ENCODE measurements at places on chromosomes 3 and 15. TPM values are rescaled to one million over a fixed set of nuclear protein-coding genes. Genes with fewer than 3 reads are reported as not detected.

DNA sequence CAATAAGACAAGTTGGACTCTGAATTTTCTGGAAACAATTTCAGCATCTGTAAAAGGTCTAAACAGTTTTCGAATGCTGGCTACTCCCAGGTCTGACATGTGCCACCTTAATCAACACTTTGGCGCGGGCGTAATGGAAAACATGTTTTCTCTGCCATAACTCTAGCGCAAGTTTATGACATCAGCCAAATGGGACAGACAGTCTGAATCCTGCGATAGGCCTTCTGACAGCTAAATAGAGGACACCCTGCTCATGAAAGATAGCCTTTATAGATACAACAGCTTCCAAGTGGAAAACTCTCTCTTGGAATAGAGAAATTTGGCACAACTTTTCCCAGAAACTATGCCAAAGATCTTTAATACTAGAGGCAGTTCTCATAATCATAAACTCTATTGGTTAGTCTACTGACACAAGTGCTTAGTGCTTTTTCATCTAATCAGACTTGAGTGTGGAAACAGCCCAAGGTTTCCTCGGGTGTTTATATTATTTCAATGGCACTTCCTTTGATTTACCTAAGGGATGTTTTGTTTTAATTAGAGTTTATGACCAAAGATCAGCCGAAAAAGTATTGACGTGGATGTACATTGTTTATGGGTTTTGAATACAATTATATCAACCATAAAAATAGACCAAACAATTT lies 120.1 kb upstream of the DPH6 start:
- no peaks in the 10 kb centered on the region for H3K36me3 ChIP-seq
- H3K27ac ChIP-seq = no peak overlapping the region
- H3K27me3 ChIP-seq = no peaks in the 10 kb centered on the region

The DHFR2 gene
- 12.3 TPM for total RNA-seq

GRCh38 chr3:61613666-61614065 lies 52.3 kb downstream of the PTPRG start:
- no peak for DNase-seq
- no peak overlapping the region for H3K27ac ChIP-seq
- no peaks in the 10 kb centered on the region for H3K36me3 ChIP-seq
- H3K4me1 ChIP-seq = no peaks in the 10 kb centered on the region
- no peak overlapping the region for H3K4me3 ChIP-seq
- H3K27me3 ChIP-seq = peaks cover 3% of the 10 kb centered on the region

DNA sequence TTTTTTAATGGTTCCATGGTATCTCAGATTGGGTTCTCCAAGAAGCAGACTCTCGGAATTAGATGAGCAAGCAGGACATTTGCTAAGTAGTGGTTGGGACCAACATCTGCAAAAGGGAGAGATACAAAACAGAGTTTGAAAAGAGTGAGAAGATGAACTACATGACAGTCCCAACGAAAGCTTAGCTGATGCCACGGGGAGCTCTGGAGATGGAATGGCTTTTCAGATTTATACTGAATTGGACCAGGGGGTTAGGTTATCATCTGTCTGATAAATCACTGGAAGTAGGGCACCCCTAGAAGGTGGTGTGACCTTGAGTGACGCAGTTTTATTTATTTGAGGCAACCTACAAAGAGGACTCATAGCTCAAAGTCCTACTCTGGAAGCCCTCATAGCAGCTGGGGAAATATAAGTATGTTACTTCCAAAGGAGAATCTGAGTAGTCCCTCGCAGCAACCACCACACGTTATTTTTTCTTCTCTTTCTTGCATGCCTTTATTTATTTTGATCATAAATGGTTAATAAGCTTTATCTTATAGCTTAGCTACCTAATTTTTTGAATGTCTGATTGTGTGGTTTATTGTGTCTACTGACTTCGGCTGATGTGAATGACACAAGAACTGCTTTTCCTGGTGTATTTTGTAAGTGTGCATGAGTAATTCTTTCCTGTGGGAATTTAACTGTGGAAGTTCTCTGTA lies 815.4 kb downstream of the SQOR start:
- H3K36me3 ChIP-seq = no peaks in the 10 kb centered on the region
- no peak overlapping the region for H3K27ac ChIP-seq
- no peak for DNase-seq
- H3K4me1 ChIP-seq = no peaks in the 10 kb centered on the region
- no peaks in the 10 kb centered on the region for H3K27me3 ChIP-seq
- no peak overlapping the region for H3K4me3 ChIP-seq

- H3K4me1 ChIP-seq = peaks cover 32% of the 10 kb centered on the region
- H3K36me3 ChIP-seq = peaks cover 16% of the 10 kb centered on the region
- H3K27me3 ChIP-seq = no peaks in the 10 kb centered on the region
These were observed 36.0 kb upstream of the COLQ start for GRCh38 chr3:15557511-15557946.

DNA sequence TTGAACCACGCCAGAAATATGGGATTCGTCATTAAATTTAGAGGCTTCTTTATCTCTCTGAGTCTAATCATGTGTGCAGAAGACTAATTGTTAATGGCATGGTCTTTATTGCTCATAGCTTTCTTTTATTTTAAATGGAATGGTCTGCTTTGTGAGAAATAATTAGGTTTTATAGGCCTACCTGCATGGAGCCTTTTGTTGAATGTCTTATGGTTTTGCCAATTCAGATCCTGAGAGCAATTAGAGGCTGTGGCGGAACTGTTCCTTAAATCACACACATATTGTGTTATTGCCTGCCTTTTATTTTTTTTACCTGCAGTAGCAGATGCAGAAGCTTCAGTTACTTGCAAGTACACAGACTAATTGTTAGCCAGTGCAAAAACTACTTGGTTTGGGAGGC lies 306.2 kb downstream of the NLGN1 start:
- no peak overlapping the region for H3K4me3 ChIP-seq
- H3K27me3 ChIP-seq = no peaks in the 10 kb centered on the region
- no peak for DNase-seq
- H3K4me1 ChIP-seq = no peaks in the 10 kb centered on the region
- H3K27ac ChIP-seq = no peak overlapping the region

GRCh38 chr15:80138961-80139360 lies 13.8 kb upstream of the FAH start:
- H3K27me3 ChIP-seq = no peaks in the 10 kb centered on the region
- no peak overlapping the region for H3K4me3 ChIP-seq
- H3K36me3 ChIP-seq = peaks cover 20% of the 10 kb centered on the region
- H3K27ac ChIP-seq = no peak overlapping the region

- H3K27ac ChIP-seq = no peak overlapping the region
- no peaks in the 10 kb centered on the region for H3K4me1 ChIP-seq
- no peak overlapping the region for H3K4me3 ChIP-seq
These were observed 224.0 kb upstream of the RGMA start for GRCh38 chr15:93312891-93313486.

The CPN2 gene
- total RNA-seq = not detected

The ITGB5 gene
- total RNA-seq = 2.2 TPM

DNA sequence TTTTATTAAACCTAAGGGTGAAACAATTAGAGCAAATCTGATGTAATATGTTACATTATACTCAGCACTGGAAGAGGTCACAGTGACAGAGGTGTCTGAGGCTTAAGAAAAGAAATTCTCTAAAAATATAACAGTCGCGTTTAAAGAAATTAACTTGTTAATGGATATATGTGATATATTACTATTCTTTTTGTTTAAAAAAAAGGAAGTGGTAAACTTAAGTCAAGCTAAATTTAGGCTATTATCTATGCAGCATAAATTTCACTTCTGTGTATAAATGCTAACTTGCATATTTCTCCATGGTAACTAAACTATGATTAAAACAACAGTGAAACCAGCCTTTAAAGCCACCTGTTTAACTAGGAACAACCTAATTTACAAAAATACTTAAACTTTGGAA lies 191.3 kb downstream of the FOXP1 start:
- no peaks in the 10 kb centered on the region for H3K36me3 ChIP-seq
- H3K4me1 ChIP-seq = peaks cover 25% of the 10 kb centered on the region
- H3K4me3 ChIP-seq = no peak overlapping the region

DNA sequence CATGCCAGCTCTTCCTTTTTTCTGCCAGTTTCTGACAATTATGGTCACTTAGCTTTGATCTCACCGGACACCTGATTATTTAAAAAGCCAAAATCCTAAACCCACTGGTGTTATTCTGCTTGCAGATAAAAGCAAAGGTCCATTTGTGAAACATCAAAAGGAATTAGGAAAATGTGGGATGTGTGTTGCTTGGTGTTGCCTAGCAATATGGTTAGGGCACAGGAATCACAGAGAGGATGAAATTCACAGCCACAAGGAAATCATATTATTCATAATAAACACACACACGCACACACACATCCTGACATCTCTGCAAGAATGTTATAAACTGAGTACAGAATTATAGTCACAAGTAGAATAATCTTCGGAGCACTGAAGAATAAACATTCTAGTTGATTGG lies 89.3 kb upstream of the BHLHE40 start:
- H3K27me3 ChIP-seq = no peaks in the 10 kb centered on the region
- peaks cover 16% of the 10 kb centered on the region for H3K36me3 ChIP-seq
- peak overlapping the region; percentile 88 for H3K27ac ChIP-seq
- peaks cover 59% of the 10 kb centered on the region for H3K4me1 ChIP-seq
- DNase-seq = no peak
- H3K4me3 ChIP-seq = peak overlapping the region; percentile 58

- no peaks in the 10 kb centered on the region for H3K27me3 ChIP-seq
- H3K4me3 ChIP-seq = no peak overlapping the region
- DNase-seq = no peak
- H3K4me1 ChIP-seq = no peaks in the 10 kb centered on the region
- no peak overlapping the region for H3K27ac ChIP-seq
- H3K36me3 ChIP-seq = no peaks in the 10 kb centered on the region
These were observed 1488.1 kb downstream of the OTOL1 start for GRCh38 chr3:162984746-162985145.

DNA sequence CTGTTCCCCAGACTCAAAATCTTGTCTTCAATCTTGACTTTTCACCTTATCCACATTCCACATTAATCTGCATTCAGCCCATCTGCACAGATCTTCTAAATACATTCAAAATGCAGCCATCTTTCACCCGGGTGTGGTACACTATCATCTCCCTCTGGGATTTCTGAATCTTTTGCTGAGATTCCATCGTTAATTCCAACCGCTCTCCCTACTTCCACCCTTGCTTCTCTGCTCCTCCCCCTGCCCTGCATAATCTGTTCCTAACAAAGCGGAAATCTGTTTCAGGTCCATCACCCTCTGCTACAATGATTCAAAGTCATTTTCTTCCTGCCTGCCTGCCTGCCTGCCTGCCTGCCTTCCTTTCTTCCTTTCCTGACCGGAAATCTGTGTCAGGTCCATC lies 7.9 kb upstream of the GOLGA8B start:
- no peak overlapping the region for H3K27ac ChIP-seq
- no peak overlapping the region for H3K4me3 ChIP-seq
- no peaks in the 10 kb centered on the region for H3K36me3 ChIP-seq
- DNase-seq = no peak
- H3K27me3 ChIP-seq = peaks cover 28% of the 10 kb centered on the region
- peaks cover 8% of the 10 kb centered on the region for H3K4me1 ChIP-seq

- no peak overlapping the region for H3K4me3 ChIP-seq
- H3K36me3 ChIP-seq = no peaks in the 10 kb centered on the region
- H3K27me3 ChIP-seq = peaks cover 11% of the 10 kb centered on the region
- H3K27ac ChIP-seq = no peak overlapping the region
- no peaks in the 10 kb centered on the region for H3K4me1 ChIP-seq
These were observed 120.0 kb downstream of the PLD1 start for GRCh38 chr3:171690281-171690680.

DNA sequence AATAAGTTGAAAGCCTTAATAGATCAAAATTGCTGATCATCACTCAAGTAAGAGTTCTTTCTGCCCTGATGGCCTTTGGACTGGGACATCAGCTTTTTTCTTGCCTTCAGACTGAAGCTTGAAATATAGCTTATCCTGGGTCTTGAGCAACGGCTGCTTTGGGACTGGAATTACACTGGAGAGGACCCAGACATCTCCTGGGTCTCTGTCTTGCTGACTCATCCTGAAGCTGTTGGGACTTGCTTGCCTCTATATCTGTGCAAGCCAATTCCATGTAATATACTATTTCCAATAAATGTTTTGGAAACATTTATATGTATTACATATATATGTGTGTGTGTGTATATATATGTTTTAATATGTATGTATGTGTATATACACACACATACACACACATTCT lies 260.2 kb downstream of the PDZRN3 start:
- H3K36me3 ChIP-seq = no peaks in the 10 kb centered on the region
- no peak overlapping the region for H3K4me3 ChIP-seq
- no peaks in the 10 kb centered on the region for H3K27me3 ChIP-seq
- no peaks in the 10 kb centered on the region for H3K4me1 ChIP-seq

The KNL1 gene
- 22.4 TPM for total RNA-seq

The STRC gene
- 0.32 TPM for total RNA-seq

- no peaks in the 10 kb centered on the region for H3K27me3 ChIP-seq
- H3K4me3 ChIP-seq = peak overlapping the region; percentile 60
- H3K27ac ChIP-seq = peak overlapping the region; percentile 92
- peaks cover 34% of the 10 kb centered on the region for H3K36me3 ChIP-seq
- H3K4me1 ChIP-seq = peaks cover 94% of the 10 kb centered on the region
These were observed 50.3 kb downstream of the CHSY1 start for GRCh38 chr15:101201411-101202174.

The CD200R1 gene
- total RNA-seq = 6.8 TPM

GRCh38 chr3:112333381-112334317 lies 693 bp downstream of the CD200 start:
- H3K36me3 ChIP-seq = peaks cover 43% of the 10 kb centered on the region
- peak; percentile 13 for DNase-seq
- H3K4me1 ChIP-seq = peaks cover 48% of the 10 kb centered on the region
- peaks cover 1% of the 10 kb centered on the region for H3K27me3 ChIP-seq

DNA sequence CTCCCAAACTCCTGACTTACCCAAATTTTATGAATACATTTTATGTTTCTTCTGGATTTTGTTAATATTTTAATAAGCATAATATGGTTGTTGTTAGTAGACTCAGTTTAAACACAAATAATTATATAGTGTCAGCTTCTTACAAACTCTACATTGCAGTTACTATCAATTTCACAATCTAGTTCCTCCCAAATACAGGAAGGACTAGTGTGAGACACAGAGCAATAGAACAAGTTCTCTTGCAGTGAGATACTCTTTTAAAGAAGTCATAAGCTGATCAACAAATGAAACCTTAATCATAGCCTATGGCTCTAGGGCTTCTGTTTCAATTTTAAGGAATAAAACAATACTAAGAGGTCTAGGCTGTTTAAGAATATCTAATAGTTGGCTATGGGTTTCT lies 86.1 kb downstream of the SAMMSON start:
- H3K27me3 ChIP-seq = peaks cover 2% of the 10 kb centered on the region
- no peak overlapping the region for H3K4me3 ChIP-seq
- DNase-seq = no peak
- H3K4me1 ChIP-seq = no peaks in the 10 kb centered on the region
- no peak overlapping the region for H3K27ac ChIP-seq
- H3K36me3 ChIP-seq = no peaks in the 10 kb centered on the region

DNA sequence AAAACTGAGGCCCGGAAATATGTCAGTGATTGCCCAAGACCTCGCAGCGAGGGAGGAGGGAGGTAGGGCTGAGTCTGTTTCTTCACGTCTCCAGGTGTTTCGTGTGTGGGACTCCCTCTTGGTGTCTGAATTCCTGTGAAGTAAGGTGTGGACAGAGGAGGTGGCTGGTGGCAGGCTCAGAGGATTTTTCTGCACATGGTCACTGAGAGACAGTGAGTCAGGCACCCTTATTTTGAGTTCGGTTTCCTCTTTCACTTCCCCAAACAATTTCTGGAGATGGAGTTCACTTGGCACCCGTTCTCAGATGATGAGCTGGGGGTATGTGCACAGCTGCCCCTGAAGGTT lies 46.3 kb upstream of the VPS8 start:
- peaks cover 5% of the 10 kb centered on the region for H3K4me1 ChIP-seq
- no peak overlapping the region for H3K27ac ChIP-seq
- H3K27me3 ChIP-seq = peaks cover 2% of the 10 kb centered on the region
- no peak for DNase-seq

Data from activated T-helper 1 cell treated with anti-CD3 and anti-CD28 coated beads, Interleukin-12 subunit alpha, Interleukin-12 subunit beta, Interleukin-2, Interleukin-4 antibody, amounts not matched to agents 30 ng/mL and 10 ng/mL and 1 ng/mL, durations not matched to agents 14 hours and 24 hours and 36 hours (primary cell).